ENCODE measurements at places on chromosomes 5 and 9.

DNA sequence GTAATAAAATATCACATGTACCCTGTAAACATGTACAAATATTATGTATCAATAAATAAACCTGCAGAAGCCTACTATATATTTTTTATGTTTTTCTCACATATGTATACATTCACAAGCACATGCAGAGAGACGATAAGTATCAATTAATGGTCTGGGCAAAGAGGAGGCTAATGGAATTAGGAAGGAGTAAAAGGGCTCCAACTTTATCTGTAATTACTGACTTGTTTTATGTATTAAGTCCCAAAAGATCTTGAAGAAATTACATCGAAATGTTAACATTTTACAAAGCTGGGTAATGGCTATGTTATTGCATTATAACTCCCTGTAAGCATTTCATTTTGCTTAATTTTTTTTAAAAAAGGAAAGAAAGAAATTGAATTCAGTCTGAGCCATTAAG is 78.0 kb downstream of the LPAR1 start:
- DNase-seq, result no peak

DNA sequence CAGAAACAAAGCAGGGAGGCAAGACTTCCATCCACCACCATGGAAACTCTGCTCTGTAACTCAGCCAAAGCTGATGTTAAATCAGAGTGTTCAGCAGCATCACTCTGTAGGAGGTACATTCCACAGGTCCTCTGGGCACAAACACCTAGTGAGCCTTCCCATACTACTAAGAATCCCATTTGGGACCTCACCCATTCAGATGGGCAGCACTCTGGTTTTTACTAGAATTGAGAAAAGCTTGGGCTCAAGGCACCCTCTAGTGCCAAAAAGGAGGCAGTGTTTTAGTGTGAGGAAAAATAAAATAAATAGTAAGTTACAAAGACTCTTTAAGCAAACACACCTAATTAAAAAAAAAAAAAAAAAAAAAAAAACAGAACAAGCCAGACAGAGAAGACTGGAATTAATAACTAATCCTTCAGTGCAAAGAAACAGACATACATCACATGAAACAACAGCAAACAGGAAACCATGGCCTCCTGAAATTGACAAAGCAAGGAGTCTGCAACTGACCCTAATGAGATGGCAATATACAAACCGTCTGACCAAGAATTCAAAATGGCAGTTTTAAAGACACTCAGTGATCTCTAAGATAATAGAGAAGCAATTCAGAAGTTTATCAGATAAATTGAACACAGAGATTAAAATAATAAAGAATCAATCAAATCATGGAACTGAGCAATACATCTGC is 159.5 kb downstream of the GNA14 start:
- peak; percentile 13 for DNase-seq

DNA sequence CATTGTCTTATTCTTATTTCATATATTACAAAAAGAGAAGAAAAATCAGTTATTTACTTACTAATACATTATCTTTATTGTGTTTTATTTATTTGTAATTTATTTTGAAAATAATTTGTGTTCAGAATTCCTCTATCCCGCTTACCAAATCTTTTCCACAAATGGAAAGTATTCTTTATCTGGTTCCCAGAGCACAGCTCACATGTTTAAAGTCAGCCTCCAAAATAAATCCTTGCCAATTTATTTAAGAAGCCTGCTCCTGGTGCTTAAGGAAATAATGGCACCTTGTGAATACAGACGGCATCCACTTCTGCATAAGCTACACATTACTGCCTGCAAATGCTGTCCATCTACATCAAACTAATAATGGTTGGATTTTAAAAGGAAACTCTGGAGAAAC is 435.4 kb downstream of the MTRR start:
- no peak for DNase-seq

- DNase-seq, result no peak
Measured at GRCh38 chr5:158832731-158833130, 267.0 kb downstream of the EBF1 start.

GRCh38 chr5:68250661-68251298 is 35.2 kb downstream of the PIK3R1 start:
- DNase-seq, result no peak

- no peak for DNase-seq
Measured at GRCh38 chr5:98432378-98432777, 341.1 kb upstream of the RGMB start.

DNA sequence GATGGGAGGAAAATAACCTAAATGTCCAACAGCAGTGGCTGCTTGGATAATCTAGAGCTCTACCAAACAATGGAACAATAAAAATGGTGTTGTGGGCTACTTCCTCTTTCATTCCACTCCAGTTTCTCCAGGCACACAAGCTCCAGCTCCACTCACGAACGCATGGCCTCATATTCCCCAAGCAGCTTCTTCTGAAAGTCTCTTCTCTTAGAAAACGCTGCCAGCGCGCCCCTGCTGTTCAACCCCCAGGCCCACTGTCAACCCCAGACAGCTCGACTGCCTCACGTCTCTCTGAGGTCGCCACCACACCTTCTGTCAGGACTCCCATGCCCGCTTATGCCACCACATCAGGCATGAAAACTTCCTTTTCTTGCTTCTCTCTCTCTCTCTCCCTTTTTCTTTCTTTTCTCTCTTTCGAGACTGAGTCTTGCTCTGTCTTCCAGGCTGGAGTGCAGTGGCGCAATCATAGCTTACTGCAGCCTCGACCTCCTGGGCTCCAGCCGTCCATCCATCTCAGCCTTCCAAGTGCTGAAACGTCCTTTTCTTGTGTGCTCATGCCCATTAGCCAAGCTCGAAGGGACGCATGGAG is 16.2 kb downstream of the OR2V2 start:
- no peak for DNase-seq

- DNase-seq, result peak; percentile 37
Measured at GRCh38 chr9:14780251-14780650, 57.7 kb upstream of the CER1 start.

DNA sequence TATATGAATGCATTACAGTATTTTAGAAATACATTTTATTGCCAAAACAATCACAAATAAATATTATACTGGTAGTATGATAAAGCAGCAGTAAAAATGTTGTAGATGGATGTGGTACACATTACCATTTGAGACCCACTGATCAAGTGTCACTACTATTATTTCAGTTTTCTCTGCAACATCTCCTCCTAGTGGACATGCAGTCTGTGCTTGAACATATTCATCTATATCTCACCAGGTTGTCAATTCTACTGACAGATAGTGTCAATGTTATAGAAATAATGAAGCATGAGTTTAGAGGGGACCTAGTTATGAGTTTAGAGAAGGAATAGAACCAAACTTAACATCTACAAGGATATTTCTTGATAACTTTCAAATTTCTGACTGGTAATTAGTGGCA is 39.2 kb upstream of the ELOVL7 start:
- DNase-seq, result peak; percentile 5

- DNase-seq, result no peak
Measured at GRCh38 chr5:76742583-76742982, 26.7 kb downstream of the F2R start.

DNA sequence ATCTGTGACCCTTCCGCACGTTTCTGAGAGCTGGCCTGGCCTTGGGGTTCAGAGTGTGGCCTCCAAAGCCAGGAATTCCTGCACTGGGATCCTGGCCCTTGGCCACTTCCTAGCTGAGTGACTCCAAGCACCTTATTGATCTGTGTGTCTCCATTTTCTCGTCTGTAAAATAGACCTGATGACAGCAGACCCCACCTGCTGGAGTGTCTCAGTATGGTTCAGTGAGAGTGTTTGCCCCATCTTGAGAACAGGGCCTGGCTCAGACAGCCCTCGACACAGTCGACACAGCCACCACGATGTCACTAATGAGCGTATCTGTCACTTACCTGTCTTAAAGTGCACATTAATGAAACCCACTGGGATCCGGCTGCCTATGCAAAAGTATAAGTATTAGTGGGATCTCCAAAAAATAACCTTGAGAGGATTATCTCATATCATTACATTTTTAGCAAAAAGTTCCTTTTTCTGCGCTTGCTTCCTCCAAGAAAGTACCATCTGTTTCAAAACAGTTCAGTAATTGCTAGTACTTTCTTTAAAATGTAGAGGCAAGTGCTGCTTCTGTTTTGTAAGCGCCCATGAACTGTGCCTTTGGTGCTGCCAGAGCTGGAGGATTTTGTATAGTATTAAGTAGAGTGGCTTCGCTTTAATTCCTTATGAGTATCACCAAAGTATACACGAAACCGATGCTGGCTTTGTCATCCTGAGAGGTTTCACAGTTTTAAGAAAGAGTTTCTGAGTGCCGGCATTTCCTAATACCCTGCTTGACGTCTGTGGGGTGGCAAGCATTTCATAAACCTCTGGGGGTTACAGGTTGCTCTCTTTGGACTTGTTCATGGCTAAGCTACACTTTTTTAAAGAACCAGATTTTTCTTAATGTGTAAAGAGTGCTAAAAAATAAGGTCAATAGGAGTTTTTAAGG is 31.7 kb downstream of the UBE2QL1 start:
- no peak for DNase-seq

GRCh38 chr5:38316544-38317224 is 58.3 kb downstream of the EGFLAM start:
- DNase-seq, result no peak

DNA sequence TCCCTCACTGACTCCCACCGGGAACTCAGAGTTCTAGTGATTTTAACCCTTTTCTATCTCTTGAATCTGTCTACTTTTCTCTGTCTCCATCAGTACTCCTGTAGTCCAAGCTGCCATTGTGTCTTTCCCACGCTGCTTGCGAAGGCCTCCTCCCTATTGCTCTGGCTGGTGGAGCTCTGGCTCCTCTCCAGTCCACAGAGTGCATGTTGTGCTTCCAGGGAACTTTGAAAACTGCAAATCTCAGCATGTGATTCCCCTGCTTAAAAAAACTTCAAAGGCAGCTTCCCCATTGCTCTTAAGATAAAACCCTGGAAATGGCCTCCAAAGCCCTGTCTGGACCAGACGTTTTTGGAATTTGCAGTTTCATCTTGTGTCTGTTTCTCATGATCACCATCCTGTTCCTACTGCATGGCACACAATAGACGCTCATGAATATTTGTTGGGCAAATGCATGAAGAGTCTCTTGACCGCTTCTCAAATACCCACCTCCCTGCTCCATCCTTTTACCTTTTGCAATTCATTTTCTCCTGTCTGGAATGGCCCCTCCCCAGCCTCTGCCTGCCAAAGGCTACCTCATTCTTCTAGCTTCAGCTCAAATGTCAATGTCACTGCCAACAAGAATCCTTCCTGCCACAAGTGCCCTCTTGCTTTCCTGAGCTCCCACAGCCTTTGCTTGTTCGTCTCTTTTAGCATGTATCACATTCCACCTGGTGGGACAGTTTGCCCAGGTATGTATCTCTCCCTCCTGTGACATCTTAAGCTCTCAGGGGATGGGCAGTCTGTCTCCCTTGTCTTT is 293.2 kb downstream of the ARHGAP26 start:
- DNase-seq, result peak; percentile 71

GRCh38 chr9:87357600-87357999 is 140.1 kb upstream of the DAPK1 start:
- DNase-seq, result no peak

DNA sequence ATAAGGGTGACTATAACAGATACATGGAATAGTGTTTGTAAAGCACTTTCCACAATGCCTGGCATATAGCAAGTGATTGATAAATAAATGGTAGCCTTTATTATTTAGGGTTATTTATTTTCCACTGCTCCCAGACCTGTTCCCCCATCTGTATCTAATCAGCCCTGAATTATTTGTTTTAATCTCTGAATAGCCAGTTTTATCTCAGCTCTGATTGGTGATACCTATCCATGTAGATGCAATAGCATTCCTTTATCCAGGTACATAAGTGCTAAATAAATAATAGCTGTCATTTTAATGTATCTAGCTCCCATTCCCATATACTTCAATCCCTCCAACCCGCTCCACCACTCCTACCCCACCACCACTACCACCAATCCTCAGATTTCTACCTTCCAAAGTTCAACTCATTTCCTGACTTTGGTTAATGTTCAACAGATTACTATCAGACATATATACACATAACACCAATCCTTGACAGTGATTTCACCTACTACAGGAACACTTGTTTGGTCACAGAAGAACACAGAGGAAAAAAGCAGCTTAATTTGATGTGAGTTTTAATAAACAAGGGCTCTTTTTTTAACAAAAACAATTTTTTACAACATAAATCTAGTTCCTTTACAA is 14.0 kb downstream of the PRKAA1 start:
- no peak for DNase-seq

DNA sequence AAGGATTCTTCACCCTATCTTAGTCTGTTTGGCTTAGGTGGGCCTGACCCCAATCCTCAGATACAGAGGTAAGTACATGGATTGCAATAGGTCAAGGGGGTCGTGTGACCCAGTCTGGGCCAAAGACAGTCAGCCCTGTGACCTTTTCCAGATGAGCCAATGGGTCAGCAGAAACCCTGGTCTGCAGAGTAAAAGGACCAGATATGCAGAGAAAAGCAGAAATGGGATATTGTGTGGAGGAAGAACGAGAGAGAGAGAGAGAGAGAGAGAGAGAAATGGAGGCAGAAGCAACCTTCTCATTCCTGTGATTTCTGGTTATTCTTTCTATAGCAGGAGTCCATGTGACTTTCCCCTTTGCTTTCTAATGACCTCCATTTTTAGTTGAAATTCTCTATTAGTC is 40.4 kb upstream of the CRB2 start:
- no peak for DNase-seq

- no peak for DNase-seq
Measured at GRCh38 chr5:139094154-139095131, 103.7 kb downstream of the SIL1 start.

GRCh38 chr9:8924562-8924961 is 1125.0 kb upstream of the DMAC1 start:
- DNase-seq, result no peak

Data from NCI-H1092 treated with DMSO at 0.1 percent for 48 hours (cell line).